ENCODE measurements at places on chromosomes 7 and 10. TPM values are rescaled to one million over a fixed set of nuclear protein-coding genes. Genes with fewer than 3 reads are reported as not detected.

UPK3B gene
- not detected for polyA plus RNA-seq

GRCh38 chr10:49109669-49110340 lies 5.5 kb downstream of the VSTM4 start:
- no peak for DNase-seq

DNA sequence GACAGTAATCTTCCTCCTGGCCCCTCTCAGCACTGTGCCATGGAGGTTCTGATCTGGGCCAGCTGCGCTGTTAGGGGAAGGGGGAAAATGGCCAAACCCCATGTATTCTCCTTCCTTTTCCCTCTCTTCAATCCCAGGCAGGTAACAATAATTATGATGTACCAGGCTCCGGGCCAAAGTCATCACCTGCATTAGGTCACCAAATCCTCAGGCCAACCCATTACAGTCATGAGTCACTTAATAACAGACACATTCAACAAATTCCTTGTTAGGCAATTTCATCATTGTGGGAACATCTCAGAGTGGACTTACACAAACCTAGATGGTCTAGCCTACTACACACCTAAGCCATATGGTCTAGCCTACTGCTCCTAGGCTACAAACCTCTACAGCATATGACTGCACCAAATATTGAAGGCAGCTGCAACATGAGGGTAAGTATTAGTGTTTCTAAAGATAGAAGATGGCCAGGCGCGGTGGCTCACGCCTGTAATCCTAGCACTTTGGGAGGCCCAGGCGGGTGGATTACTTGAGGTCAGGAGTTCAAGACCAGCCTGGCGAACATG lies 2.2 kb upstream of the HSPB1 start:
- DNase-seq: no peak

GRCh38 chr10:45001381-45002148 lies 842 bp downstream of the ZNF22 start:
- peak; percentile 46 for DNase-seq

TFPI2 gene
- not detected for polyA plus RNA-seq

- no peak for DNase-seq
Observed at GRCh38 chr10:113882240-113882639, 27.8 kb downstream of the NHLRC2 start.

DNA sequence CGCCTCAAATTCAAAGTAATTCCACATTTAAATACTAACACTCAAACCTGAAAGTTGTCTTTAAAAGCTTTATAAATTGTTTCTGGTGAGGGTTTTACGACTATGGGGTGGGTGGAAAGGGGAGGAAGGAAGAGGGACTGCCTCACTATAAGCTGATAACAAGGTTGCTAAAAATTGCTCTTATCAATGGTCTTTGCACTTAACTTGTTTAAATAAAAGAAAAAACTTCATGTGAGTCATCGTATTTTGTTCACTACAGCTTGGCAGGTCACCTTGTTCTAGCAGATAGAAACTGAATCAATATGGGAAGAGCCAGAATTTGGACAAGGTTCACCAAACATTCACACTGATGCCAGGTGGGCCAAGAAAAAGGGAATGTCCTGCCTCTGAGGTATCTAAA lies 129.2 kb downstream of the TES start:
- no peak for DNase-seq

GRCh38 chr7:95244616-95245015 lies 79.7 kb downstream of the PON1 start:
- no peak for DNase-seq

DNA sequence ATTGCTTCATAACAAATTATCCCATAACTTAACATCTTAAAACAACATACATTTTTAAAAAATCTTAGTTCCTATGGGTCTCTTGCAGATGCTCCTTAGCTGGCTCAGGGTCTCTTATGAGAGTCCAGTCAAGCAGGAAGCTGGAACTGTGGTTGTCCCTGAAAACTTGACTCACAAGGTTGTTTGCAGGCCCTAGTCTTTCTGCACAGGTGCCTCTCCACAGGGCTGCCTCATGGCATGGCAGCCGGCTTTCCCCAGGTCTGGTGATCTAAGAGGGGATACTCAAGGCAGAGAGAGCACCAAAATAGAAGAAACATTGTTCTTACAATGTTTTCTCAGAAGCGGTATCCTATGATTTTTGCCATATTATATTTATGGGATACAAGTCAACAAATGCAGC lies 127.1 kb downstream of the CDK14 start:
- DNase-seq: no peak

GRCh38 chr10:12617191-12618175 lies 268.1 kb downstream of the CAMK1D start:
- no peak for DNase-seq

SPACDR gene
- 0.45 TPM for polyA plus RNA-seq

GRCh38 chr10:5645944-5646617 lies 20.3 kb downstream of the ASB13 start:
- no peak for DNase-seq

- DNase-seq: no peak
Observed at GRCh38 chr10:77043420-77043763, 594.2 kb downstream of the KCNMA1 start.

GRCh38 chr7:39252916-39253315 lies 275.2 kb downstream of the POU6F2 start:
- DNase-seq: no peak

DNA sequence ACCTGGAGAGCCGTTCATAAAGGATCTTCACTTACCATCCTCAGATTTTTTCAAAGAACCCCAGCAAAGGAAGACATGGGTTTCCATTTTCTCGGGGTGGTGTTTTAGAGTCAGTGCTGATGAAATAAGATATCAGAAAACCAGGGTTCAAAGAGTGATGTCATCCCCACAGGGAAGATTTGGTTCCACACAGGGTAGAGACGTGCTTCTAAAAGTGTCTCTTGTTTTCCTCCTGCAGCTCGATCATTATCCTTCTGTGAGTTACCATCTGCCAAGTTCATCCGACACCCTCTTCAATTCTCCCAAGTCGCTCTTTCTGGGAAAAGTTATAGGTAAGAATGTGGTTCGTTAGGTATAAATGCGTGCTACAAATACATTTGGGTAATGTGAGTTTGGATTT lies 323.8 kb upstream of the C7orf33 start:
- DNase-seq: no peak

DNA sequence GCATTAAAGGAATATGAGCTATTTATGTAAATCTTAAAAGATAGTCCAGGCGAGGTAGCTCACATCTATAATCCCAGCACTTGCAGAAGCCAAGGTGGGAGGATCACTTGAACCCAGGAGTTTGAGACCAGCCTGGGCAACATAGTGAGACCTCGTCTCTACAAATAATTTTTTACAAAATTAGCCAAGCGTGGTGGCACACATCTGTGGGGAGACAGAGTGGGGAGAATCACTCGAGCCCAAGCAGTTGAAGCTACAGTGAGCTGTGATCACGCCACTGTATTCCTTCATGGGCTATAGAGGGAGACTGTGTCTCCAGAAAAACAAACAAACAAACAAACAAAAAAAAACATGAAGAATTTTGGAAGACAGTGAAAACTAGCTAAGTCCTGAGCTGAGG lies 28.4 kb downstream of the HERC4 start:
- DNase-seq: no peak

GRCh38 chr10:870564-871166 lies 60.8 kb downstream of the LARP4B start:
- DNase-seq: no peak

DNA sequence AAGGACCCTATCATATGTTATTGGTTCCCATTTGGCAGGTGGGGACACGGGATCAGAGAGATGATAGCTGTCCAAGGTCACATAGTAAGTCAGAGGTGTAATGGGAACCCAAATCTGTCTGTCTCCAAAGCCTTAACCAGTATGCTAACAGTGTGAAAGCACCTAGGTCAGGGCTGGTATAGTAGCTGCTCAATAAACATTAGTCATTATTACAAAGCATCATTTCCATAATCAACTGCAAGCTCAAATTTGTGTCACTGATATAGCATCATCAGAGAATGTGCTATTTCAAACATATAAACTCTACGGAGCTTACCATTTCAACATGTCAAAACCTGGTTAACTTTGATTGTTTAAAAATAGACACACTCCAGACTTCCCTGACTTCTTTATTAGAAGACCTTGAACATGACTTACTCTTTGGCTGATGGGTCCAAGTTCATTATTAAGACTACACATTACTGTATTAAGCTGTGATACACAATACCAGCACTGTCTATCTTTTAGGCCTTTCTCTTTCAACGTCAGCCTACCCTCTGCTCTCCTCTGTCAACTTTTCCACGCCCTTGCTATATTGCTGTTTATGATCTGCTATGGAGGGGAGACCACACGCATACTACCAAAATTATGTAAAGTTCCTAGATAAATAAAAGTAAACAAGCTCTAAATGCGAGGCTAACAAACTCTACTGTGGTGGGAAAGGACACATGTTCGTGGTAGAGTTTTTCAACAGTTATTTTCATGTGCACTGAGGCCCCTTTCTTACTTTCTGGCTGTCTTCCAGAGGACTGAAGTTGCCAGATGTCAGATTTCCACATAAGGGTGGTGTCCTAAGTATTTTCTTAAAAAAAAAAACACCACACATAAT lies 33.6 kb downstream of the DNMBP start:
- DNase-seq: no peak

- DNase-seq: no peak
Observed at GRCh38 chr7:50152486-50152885, 59.4 kb upstream of the ZPBP start.

DNA sequence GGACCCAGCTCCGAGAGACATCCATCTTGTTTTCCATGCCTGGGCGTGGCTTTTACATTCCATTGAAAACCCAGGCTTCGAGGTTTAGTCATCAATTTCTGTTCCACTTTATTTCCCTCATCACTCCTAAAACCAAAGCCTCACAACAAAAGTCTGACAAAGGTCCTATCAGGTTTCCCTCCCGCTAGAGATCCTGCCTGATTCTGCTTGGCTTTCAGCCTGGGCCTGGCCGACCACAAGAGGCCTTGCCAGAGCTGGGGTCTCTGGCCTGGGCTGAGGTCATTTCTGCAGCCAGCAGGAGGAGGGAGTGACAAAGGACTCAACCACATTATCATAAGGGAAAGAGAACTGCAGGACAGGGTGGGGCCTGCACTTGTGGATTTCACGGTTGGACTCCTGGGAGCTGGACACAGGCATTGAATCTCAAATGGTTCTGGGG lies 167.0 kb downstream of the FANK1 start:
- DNase-seq: no peak

DNA sequence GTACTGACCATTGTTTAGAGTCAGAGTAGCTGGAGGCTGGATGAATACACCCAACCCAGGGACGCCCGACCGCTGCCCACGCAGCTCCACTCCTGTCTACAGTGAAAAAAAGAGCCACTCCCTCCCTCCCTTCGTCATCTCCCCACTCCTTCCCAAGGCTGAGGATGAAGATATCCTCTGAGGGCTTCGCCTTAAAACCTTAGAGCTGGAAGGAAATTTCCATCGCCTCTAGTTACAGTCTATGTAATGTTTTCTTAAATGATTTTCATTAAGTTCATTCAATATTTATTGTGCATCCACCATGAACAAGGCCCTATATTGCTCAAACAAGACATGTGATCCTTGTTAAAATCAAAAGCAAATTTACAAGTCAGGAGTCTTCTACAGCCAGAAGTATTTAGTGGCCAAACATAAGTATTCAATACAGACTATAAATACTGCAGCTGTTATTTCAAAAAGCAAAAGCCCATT lies 11.3 kb upstream of the SLIT1 start:
- DNase-seq: no peak

DNA sequence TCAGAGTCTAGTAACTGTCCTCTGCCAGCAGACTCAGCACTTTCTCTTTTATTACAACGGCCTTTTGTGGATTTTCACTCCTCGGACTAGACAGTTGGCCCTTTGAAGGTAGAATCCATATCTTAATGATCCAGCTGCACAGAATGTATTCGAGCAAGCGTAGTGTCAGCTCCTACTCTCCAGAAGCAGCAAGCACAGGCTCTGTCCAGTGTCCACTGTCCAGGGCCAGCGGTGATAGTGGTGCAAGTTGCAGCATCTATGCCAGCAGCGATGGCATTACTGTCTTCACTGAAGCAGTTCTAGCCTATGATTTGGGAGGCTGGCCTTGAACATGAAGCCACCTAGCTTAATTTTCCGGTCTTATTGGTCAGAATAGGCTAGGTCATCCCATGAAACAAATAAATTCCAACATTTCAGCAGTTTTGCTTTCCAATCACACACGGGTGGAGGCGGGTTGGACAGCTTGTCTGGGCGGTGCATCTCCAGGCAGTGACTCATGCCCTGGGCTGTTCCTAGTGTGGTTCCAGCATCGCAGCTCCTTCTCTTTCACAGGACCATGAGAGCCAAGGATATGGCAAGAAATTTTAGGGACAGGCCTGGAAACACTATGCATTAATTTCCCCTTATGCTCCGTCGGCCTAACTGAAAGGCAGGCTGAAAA lies 108.6 kb upstream of the KCNMA1 start:
- no peak for DNase-seq

GRCh38 chr7:104956753-104957450 lies 57.1 kb upstream of the KMT2E start:
- no peak for DNase-seq

DNA sequence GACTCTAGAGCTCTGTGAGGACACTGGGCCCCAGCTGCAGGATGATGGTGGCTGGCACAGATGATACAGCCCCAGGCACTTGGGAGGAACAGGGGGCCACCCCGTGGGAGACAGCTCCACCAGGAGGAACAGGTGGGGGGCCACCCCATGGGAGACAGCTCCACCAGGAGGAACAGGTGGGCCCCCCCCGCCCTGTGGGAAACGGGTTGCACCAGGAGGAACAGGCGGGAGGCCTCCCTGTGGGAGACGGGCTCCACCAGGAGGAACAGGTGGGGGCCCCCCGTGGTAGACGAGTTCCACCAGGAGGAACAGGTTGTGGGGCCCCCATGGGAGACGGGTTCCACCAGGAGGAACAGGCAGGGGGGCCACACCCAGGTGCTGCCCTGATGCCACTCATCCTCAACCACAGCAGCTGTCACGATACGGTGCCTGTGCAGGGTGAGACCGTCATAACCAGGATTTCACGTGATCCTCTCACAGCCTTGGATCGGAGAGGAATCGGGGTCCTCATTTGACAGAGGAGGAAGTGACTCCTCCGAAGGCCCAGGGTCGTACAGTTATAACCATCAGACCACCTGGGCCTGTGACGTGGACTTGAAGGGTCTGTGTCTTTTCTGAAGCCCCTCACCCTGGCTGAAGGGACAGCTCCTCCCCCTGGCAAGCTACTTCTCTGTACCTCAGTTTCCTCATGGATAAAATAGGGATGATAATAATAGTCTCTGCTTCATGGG lies 49.2 kb upstream of the NANOS1 start:
- no peak for DNase-seq

GRCh38 chr7:44259547-44260457 lies 59.0 kb downstream of the YKT6 start:
- DNase-seq: no peak

CHAT gene
- polyA plus RNA-seq: not detected

DNA sequence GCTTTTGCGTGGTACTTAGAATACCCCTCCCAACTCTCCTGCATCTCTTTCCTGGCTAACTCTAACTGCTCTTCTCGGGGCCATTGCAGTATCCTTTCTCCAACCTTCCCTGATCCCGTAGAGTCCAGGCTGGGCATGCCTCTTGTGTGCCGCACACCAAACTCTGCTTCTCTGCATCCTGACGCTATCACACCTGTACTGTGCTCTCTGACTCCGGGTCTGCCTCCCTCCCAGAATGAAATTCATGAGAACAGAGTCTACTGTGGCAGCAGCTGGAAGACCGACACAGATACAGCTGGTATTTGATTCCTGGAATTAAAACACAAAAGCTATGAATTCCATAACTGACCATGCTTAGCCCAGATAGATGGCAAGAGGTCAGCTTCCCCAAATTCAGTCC lies 60.9 kb downstream of the C10orf67 start:
- DNase-seq: no peak
